T-helper 1 cell (primary cell): ENCODE measurements at places on chromosomes 16 and 17.

- DNase-seq = no peak
These were observed 3.1 kb upstream of the CIAO3 start for GRCh38 chr16:743794-744500.

DNA sequence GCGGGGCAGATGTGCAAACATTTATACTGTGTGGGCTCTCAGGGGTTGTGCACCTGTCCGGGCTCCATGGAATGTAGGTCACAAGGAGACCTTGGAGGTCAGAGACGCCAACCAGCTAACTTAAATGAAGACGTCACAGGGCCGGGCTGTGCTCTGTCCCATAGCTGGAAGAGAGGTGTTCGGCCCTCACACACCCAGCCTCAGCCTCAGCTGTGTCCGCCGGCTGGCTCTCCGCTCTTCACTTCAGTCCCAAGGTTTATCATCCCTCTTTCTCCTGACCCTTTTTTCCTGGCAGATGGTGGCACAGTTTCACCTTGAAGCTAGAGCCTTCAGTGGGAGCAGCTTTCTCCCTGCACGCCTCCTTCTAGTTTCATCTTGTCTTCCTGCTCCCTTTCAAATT is 6.0 kb upstream of the RBFOX3 start:
- DNase-seq = no peak

DNA sequence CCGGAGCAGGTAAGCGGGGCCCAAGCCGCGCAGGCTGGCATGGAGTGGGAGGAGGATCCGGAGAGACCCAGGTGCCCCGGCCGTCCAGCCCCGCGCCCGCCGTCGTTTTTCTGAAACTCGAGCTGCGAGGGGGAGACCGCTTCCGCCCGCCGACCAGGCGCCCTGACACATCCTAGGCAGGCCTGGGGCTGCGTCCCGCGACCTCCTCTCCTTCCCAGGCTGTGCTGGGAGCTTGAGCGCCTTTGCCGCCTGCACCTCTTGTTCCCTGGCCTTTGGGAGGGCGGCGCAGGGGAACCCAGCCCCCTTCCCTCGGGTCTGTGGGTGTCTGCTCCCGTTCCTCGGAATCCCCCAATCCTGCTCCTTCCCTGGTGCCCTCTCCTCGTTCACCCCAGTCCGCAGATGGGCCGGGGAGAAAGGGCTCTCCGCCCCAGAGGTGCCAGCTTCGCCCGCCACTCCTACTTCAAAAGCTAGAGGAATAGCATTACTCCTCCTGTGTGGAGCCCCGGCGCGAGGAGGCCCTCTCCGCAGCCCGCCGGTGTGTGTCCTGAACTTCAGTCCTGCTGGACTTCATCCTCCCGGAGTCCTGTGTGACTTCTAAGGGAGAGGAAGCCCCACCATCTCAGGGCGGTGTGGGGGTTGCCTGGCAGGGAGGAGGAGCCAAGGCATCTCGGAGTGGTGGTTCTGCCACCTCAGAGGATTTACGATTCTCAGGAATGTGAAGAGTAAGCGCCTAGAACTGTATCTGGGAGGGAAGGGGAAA is 1.0 kb downstream of the NHERF1 start:
- DNase-seq = peak; percentile 57

DNA sequence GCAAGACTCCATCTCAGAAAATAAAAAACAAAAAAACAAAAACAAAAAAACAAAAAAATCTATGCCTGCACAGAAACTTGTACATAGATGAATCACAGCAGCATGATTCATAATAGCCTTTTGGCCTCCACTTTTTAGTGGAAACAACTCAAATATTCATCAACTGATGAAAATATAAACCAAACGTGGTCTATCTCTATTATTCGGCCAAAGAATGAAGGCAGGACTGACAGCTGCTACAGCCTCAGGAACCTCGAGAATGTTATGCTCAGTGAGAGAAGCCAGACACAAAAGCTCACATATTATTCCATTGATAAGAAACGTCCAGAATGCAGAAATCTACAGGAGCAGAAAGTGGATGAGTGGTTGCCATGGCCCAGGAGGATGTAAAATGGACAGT is 19.8 kb downstream of the PPL start:
- no peak for DNase-seq

DNA sequence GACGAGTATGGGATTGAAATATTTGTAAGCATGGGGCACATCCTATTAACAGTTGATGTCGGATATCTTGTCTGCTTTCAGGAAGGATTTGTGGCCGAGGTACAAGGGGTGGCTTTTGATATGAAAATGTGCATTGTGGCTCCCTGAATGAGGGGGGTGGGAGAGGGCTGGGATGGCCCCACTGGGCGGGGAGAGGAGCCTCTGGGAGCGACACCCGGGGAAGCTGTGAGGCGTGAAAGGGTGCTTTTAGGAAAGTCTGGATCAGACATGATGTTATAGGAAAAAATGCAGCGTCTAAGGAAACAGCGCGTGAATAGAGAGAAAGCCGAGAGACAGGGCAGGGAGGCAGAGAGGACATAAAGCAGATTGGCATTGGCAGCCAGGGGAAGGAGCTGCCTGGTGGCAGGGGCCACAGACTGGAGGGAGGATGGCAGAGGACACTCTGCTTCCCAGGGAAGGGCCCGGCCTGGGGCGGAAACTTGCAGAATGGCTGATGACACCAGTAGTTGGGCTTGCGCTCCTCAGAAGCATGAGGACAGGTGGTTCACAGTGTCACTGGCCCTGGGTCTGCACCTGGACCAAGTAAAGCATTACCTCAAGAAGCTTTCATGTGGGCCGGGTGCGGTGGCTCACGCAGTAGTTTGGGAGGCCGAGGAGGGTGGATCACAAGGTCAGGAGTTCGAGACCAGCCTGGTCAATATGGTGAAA is 95.7 kb downstream of the NTN1 start:
- no peak for DNase-seq

- no peak for DNase-seq
These were observed 136.9 kb downstream of the SLC39A11 start for GRCh38 chr17:72955391-72956140.

DNA sequence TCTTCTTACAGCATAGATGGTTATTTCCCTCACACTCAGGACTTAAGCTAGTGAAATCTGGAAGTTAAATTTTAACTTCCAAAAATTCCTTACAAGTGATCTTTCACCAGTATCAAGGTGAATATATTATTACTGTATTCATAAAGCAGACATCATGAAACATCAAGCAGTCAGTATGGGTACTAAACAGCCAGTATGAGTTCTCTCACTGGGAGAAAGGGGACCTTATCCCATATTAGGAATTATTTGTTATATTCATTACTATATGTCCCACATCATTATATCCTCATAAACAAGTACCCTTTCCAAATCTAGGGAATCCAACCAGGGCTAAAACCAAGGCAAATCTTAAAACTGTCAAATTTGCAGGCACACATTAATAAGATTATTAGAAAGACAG is 15.3 kb downstream of the NUFIP2 start:
- DNase-seq = no peak

GRCh38 chr17:40822132-40822812 is at the start of gene KRT10:
TSS of gene KRT10 (minus strand) at chr17:40822614. CDS start at chr17:40822585, 29 bp downstream.
- DNase-seq = no peak

DNA sequence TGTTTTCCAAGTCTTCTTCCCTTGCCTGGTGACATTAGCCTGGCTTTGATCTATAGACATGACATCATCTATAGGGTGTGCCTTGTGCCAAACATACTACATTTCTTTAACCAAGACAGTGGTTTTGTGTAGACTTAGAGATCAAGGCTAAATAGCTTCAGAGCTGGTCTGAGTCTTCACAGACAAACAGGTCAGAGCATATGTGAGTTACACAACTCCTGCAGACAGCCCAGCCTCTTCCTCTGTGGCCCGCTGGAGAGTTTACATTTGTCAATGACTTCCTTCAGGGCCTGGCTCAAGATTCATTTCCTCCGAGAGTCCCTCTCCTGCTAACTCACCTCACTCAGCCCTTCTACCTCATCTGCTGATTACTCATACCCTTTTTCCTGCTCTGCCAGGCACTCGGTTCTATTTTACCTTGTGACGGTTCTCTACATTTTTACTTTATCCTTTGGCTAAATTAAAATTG is 73.1 kb upstream of the TANC2 start:
- DNase-seq = no peak

DNA sequence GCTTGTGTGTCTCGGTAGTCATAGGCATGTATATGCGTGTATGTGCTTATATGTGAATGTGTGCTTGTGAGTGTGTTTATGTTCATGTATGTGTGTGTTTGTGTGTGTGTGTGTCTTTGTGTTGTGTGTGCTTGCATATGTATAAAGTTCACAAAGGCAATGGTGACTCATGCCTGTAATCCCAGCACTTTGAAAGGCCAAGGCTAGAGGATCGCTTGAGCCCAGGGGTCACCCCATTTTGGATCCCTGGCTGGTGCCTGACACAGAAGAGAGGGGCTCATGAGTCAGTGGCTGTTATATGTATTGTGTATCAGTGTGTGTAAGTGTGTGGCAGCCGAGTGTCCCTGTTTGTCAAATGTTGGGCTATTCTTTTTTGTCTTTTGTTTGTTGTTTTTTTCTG is 69.3 kb downstream of the ABCC1 start:
- DNase-seq = no peak

DNA sequence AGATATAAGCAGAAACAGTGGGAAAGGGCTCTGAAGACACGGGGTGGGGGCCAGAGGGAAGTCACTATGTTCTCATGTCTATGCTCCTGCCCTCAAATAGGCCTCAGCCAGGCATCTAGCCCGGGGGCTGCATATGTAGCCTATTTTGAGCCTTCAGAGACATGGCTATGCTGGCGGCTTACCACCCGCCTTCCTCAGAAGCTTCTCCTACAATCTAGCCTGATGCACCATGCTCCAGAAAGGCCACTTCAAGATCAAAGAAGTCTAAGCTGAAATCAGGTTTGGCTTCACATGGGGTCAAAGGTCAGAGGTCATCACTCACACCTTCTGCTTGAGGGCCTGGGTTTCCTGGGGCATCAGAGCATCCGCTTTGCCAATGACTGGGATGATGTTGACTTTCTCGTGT is 1.6 kb downstream of the SEPTIN1 start:
- no peak for DNase-seq

GRCh38 chr17:53919356-53919755 is 96.6 kb downstream of the KIF2B start:
- no peak for DNase-seq

DNA sequence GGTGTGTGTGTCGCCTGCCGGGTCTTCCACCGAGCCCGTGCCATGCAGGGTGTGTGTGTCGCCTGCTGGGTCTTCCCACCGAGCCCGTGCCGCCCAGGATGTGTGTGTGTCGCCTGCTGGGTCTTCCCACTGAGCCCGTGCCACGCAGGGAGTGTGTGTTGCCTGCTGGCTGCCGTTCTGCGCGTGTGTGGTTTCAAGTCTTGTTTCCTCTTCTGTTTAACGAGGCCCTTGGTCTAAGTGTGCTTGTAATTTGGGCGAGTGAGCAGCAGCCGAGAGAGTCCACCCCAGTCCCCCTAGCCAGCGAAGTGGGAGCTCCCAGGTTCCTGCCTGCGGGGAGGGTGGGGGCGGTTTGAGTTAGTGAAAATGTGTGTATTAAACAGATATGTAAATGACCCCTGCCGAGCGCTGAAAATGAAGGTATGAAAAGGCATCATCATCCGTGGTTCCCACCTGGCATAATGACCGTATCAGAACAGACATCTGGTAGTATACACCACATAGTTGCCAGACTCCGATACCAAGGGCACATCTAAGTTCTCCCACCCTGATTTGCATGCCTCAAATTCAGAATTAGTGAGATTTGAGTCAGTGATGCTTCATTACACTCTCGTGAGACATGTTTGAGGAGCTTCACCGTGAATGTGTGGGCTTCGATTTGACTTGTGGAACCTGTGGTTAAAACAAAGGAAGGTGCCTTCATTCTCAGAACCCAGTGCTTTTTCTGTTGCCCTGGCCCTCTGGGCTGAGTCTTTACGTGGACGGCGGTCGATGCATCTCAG is 114.5 kb upstream of the CHMP6 start:
- no peak for DNase-seq

DNA sequence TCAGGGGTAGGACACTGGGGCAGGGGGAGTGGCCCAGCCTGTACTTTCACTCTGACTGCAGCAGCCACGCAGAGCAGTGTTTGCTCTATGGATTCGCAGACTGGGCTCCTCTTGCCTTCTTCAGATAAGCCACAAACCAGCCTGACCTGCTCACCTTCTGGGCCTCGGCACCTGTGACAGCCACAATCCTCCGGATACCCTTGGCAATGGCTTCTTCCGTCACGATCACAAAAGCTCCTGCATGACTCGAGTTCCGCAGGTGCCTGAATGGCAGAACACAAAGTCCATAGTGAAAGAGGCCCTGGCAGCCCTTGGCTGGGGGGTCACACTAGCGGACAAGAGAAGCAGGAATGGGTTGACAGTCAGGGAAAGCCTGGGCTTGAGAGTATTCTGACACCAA is 3.8 kb upstream of the EXOSC6 start:
- no peak for DNase-seq

DNA sequence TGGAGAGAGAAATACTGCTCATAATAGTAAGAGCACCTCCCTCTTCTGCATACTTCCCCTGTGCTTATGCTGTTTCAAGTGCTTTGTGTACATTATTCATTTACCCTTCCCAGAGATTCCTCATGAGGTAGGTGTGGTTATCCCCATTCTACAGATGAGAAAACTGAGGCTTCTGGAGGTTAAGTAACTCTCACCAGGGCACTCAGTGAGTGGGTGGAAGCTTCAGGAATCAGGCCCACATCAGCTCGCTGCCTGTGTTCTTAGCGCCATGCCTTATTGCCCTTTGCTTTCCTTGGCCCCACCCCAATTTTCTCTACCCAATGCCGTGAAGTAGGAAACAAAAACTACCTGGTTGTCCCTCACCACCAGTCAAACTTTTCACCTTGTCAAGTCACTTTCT is 18.1 kb upstream of the ITGB3 start:
- no peak for DNase-seq

DNA sequence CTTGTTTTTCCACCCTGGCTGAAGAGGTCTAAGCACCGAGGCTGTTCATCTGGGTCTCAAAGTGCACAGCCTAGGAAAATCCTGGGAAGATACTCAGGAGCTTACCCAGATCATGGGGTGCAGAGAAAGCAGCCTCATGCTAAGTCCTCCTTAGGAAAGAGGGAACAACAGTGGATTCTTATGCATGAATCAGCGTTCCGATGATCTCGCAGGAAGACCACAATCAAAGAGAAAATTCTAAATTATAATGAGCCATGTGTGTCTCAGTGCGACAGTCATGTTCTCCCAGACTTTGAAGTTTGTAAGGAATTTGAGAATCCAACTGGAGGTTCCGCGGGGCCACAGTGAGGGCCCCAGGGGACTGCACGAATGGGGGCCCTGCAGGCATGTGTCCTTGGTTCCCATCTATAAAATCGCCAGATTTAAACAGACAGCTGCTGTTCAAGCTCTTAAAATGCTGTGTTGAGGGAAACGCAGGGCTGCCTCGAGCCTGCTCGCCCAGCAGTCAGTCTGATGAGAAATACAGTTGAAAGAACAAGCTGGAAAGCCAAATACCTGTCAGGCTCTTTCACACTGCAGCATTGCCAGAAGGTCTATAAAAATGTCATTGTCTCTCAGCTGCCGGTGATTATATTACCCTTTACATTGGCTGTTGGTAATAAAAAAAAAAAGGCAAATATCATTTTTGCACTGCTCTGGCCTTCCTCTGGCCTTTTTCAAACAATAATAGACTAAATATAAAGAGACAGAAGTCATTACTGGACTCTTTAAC is 152.1 kb downstream of the PMP22 start:
- no peak for DNase-seq
